Coronary artery (tissue), 2 donors: ENCODE measurements at places on chromosomes 5 and 9.

GRCh38 chr9:34991607-34992375, 2.2 kb downstream of the DNAJB5 start:
- peak; percentile 81 for DNase-seq

DNA sequence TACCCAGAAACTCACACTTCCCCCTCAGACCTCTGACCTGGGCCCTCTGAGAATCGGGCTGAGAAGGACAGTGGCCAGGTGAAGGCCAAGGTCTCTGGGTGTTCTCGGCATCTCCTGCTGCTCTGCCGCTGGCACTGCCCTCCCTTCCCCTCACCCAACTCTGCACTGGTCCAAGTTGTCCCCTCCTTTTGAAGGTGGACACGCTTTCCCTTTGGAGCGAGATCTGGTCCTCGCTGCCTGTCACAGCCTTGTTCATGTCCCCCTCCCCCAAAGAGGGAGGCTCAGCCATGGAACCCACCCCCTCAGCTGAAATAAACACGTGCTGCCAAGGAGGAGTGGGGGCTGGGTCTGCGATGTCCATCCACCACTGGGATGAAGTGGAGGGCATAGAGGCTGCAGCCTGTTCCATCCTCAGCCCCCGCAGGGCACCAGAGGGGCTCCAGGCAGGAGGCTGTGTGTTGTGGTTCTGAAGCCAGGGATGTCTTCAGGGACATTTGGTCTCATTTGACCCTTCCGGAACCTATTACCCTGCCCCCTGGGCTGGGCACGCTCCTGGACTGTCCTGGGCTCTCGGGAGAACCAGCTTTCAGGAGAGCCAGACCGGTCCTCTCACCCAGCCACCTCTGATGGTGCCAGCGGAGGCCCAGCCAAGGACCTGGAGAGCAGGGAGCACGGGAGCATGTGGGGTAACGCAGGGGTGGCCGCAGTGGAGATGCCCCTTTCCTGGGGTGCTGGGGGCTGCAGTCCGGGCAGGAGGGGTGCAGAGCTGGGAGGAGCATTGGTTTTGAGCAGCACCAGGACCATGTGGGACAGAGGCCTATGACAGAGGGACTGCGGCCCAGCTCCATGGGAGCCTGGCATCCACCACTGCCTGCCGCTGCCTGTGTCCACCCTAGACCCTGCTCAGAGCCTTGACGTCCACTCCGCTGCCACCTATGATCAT, 4.7 kb upstream of the LCN2 start:
- DNase-seq, result no peak

DNA sequence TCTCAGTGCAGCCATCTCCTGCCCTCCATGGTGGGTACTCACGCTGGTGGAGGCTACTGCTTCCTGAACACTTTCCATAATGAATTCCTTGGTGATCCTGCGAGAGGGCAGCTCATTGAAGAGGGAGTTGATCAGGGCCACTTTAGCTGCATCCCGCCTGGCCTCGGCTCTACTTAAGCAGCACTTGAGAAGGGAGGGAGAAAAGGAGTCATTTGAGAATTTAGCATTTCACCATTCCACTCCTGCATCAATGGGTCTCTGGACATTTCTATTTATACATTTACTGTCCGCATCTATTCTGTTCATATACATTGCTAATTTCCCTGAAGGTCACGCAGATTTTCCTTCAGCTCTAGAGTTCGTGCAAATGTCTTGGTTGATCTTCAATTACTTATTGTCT, 35.1 kb downstream of the LIX1 start:
- DNase-seq, result no peak

GRCh38 chr9:93567271-93567959, 9.0 kb upstream of the PHF2 start:
- DNase-seq, result peak; percentile 76

- no peak for DNase-seq
Observed at GRCh38 chr5:32562843-32563242, 22.5 kb upstream of the SUB1 start.

DNA sequence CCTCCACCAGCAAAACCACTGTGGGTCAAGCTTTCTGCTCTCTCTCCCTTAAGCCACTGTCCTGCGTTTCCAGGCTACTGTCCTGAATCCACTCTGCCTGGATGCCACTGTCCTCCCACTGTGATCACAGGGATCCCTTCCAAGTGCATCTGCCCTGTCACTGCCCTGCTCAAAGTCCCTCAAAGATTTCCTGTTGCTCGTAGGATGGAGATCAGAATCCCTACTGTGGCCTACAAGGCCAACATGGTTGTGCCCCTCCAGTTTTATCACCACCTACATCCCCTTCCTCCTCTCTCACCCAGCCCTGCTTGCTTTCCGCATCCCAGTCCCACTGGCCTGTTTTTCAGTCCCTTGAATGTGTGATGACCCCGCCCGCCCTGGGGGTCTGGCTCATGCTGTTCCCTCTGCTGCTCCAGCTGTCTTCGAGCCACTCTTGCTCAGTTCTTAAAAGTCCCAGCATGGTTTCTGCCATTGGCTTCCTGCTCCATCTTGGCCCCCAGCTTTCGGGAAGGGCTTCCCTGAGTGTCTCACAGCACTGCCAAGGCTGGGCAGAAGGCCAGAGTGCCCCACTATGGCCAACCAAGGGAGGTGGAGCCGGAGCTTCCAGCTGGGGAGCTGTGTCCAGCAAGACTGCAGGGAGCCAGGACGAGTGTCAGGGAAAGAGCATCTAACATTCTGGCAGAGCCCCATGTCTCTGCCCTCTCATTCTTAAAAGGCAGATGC, 12.9 kb upstream of the FRRS1L start:
- no peak for DNase-seq

GRCh38 chr5:31993165-31993961, 180.8 kb downstream of the GOLPH3 start:
- DNase-seq, result no peak

DNA sequence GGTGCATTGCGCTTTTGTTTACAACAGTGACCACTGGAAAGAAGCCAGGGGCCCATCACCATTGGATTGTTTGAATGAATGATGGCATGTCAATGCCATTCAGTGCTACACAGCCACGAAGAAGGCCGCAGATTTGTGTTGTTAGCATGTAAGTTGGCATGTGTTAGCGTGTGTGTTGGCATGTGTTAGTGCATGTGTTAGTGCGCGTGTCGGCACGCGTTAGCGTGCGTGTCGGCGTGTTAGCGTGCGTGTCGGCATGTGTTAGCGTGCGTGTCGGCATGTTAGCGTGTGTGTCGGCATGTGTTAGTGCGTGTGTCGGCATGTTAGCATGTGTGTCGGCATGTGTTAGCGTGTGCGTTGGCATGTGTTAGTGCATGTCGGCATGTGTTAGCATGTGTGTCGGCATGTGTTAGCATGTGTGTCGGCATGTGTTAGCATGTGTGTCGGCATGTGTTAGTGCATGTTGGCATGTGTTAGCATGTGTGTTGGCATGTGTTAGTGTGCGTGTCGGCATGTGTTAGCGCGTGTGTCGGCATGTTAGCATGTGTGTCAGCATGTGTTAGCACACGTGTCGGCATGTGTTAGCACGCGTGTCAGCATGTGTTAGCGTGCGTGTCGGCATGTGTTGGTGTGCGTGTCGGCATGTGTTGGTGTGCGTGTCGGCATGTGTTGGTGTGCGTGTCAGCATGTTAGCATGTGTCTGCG, 15.3 kb upstream of the ANKRD33B start:
- DNase-seq, result no peak

- DNase-seq, result peak; percentile 57
Observed at GRCh38 chr9:91039125-91039834, 237.7 kb downstream of the SYK start.

DNA sequence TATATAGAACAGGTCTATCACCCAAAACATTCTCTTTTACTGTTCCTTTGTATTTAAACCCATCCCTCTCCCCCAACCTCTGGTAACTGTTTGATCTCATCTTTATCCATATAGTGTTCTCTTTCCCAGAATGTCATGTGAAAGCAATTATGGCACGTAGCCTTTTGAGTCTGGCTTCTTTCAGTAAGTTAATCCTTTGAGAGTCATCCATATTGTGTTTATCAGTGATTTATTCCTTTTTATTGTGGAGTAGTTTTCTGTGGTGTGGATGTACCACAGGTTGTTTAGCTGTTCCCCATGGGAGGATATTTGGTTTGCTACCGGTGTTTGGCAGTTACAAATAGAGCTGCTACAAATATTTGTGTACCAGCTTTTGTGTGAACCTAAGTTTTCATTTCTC, 38.0 kb downstream of the HMGXB3 start:
- DNase-seq, result no peak

GRCh38 chr5:51225789-51226742, 157.2 kb upstream of the ISL1 start:
- no peak for DNase-seq

GRCh38 chr9:94697972-94698581, 28.4 kb upstream of the AOPEP start:
- no peak for DNase-seq

DNA sequence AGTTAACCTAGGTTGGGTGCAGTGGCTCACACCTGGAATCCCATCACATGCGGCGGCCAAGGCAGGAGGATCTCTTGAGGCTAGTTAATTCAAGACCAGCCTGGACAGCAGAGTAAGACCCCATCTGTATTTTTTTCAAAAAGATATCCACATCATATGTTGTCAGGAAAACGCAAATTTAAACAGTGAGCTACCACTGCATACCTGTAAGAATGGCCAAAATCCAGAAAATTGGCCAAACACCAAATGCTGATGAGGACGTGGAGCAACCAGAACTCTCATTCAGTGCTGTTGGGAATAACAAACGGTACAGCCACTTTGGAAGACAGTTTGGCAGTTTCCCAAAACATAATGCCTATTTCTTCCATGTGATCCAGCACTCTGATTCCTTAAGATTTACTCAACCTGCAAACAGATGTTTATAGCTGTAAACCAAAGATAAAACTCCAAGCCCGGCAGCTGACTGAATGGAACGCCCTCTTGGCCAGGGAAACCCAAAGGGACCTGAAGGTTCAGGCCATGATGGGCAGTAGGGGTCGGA, 12.4 kb downstream of the CEL start:
- DNase-seq, result no peak

DNA sequence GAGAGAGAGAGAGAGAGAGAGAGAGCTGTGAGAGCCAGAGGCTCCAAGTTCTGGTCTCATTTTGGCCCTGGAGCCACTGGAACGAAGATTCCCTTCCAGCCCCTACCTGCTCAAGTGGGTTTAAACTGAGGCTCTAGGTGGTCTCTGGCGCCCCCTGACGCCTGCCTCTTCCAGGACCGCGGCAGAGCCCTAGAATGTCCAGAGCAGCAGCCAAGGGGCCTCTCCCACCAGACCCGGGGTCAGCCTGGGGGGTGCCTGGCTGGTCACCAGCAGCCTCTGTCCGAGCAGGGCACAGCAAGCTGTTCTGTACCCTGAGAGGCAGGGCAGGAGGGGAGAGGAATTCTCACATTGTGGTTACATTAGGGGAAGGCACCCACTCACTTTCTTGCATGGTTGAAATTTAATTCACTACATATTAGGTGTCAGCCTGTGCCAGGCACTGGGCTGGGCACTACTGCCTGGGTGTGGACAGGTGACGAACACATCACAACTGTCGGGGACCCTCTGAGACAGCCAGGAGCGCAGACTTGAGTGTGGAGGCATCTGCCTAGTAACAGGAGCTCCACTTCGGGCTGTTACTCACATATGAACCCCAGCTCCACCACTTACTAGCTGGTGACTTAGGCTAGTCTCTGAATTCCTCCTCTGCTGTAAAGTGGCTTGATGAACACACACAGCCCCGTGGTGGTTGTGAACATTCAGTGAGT, 44.5 kb downstream of the AMBP start:
- DNase-seq, result peak; percentile 59

DNA sequence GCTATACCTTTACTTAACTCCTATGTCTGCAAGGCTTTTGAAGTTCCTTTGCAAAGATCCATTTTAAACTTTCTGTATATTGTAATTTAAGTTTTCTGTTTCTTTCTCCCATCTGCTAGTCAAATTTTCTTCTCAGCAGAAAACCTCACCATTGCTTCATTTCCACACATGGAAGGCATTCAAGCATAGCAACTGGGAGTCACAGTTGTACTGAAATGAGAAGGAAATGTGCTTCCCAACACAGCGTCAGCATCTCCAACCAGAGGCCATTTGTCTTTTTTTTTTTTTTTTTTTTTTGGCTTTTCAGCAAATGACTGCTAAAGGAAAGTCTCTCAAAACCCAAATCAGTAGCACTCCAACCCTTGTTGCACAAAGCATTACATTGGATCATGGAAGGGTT, 92.5 kb downstream of the RAB3C start:
- no peak for DNase-seq

GRCh38 chr9:2593744-2594143, 27.8 kb upstream of the VLDLR start:
- DNase-seq, result no peak

- no peak for DNase-seq
Observed at GRCh38 chr5:35339006-35339405, 108.7 kb upstream of the PRLR start.

GRCh38 chr5:133285583-133286021, 233.8 kb downstream of the HSPA4 start:
- DNase-seq, result no peak

GRCh38 chr9:114602620-114603019, 8.5 kb upstream of the TMEM268 start:
- no peak for DNase-seq

- peak; percentile 60 for DNase-seq
Observed at GRCh38 chr9:134556531-134557068, 85.0 kb upstream of the COL5A1 start.

DNA sequence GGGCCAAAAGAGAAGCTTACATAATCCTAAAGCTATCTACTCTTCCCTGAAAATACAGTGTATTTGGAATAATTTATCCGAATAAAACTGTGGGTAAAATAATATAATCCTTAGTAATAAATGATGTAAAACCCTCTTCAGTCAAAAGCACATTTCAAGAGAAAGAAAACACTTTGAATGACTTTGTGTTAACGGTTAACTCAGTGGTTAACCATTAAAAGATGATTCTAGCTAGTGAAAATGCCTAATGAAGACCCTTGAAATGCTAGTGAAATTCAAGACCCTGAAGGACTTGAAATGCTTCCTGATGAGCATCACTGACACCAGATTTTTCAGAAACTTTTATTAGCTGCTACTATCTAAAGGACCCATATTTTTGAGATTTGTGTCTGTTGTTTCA, 70.7 kb downstream of the COX7C start:
- no peak for DNase-seq

- DNase-seq, result no peak
Observed at GRCh38 chr9:14031810-14032209, 282.1 kb downstream of the NFIB start.

- DNase-seq, result no peak
Observed at GRCh38 chr9:126842977-126843799, 17.3 kb upstream of the ZBTB34 start.

DNA sequence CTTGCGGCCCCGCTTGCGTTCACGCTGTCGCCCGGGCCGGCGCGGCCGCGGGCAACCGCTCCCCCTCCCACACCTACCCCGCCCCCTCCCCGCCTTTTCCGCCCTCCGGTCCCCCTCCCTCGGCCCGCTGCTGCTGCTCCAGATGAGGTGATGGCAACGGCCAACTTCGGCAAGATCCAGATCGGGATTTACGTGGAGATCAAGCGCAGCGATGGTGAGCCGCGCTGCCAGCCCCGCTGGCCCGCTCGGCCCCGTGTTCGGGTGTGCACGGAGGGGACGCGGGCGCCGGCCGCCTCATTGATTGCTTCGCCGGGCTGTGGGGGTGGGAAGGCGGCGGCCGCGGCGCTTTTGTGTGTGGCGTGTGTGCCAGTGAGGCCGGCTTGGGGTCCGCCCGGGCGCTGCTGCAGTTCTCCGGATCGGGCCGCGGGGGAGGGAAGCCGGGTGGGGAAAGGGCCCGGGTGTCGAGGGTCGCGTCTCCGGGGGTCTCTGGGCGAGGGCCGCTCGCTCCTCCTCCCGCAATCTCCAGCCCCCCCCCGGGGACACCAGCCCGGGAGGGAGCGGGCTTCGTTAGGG, 403 bp downstream of the KIF2A start:
- DNase-seq, result peak; percentile 77
